ENCODE measurements at places on chromosomes 16 and 17. TPM values are rescaled to one million over a fixed set of nuclear protein-coding genes. Genes with fewer than 3 reads are reported as not detected.

The IL17C gene
- not detected for total RNA-seq

The B4GALNT2 gene
- total RNA-seq: not detected

The WDR81 gene
- total RNA-seq: 8.3 TPM

The KRT33A gene
- total RNA-seq: not detected

The NMRAL1 gene
- total RNA-seq: 33.8 TPM

The PTGES3L gene
- total RNA-seq: 0.10 TPM

The CCL8 gene
- total RNA-seq: not detected

Measured in HT1080 (cell line).